Heart left ventricle (tissue), 16 donors: ENCODE measurements at places on chromosomes 11 and 22. TPM values are rescaled to one million over a fixed set of nuclear protein-coding genes. Genes with fewer than 3 reads are reported as not detected.

Gene MAJIN
- total RNA-seq, result not detected

Gene FZD4
- total RNA-seq, result 26.3 TPM

Gene GVQW3
- total RNA-seq, result 0.60 TPM

Gene CDHR5
- not detected for total RNA-seq

Gene PGAP2
- 31.7 TPM for total RNA-seq

DNA sequence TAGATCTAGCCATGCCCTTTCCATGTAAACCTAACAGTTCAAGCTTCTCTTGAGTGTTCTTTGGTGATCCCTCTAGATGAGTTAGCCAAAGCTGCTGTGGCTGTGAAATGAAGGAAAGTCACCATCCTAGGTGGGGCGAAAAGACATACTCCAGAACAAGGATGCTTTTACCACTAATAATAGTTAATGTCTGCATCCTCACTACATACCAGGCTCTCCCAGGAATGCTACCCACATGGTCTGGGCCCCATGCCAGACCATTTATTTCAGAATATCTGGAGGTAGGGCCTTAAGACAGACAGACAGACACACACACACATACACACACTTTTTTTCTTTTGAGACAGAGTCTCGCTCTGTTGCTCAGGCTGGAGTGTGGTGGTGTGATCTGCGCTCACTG lies 14.7 kb downstream of the ABTB2 start:
- no peak overlapping the region for H3K27ac ChIP-seq
- H3K4me3 ChIP-seq, result no peak overlapping the region
- no peaks in the 10 kb centered on the region for H3K27me3 ChIP-seq
- no peaks in the 10 kb centered on the region for H3K36me3 ChIP-seq

- peak overlapping the region; percentile 93 for H3K27ac ChIP-seq
- peak overlapping the region; percentile 30 for H3K4me3 ChIP-seq
- H3K27me3 ChIP-seq, result no peaks in the 10 kb centered on the region
- peaks cover 18% of the 10 kb centered on the region for H3K36me3 ChIP-seq
- H3K4me1 ChIP-seq, result peaks cover 32% of the 10 kb centered on the region
Measured at GRCh38 chr22:41217553-41218157, 12.5 kb downstream of the L3MBTL2 start.

DNA sequence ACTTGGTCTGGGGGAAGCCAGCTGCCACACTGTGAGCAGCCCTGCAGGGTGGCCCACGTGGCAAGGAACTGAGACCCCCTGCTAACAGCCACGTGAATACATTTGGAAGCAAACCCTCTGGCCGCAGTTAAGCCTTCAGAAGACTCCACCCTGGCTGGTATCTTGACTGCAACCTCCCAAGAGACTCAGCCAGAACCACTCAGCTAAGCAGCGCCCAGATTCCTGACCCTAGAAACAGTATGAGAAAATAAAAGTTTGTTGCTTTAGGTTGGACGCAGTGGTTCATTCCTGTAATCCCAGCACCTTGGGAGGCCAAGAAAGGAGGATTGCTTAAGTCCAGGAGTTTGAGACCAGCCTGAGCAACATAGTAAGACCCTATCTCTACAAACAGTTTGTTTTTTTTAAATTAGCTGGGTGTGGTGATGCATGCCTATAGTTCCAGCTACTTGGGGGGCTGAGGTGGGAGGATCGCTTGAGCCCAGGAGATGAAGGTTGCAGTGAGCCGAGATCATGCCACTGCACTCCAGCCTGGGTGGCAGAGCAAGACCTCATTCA lies 8.7 kb downstream of the ZMAT5 start:
- H3K36me3 ChIP-seq, result peaks cover 6% of the 10 kb centered on the region
- no peaks in the 10 kb centered on the region for H3K4me1 ChIP-seq
- no peak overlapping the region for H3K4me3 ChIP-seq
- DNase-seq, result no peak
- no peak overlapping the region for H3K27ac ChIP-seq

DNA sequence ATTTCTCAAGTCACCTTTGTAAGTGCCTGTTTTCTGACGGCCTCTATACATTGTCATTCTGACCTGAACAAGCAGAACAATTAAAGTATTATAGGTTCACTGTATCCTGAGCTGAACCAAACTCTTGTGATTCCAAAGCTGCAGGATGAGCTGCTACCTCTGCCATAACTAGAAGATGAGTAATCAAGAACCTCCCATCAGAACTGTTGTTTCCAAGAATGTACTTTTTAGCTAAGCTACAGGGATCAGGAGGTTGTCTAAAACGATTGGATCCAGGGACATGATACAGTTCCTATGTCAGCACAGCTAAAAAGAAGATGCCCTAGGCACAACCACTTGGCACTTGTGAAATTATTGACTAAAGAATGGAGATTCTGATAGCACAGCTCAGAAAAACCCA lies 288.4 kb upstream of the CCDC90B start:
- H3K4me3 ChIP-seq, result no peak overlapping the region
- no peak overlapping the region for H3K27ac ChIP-seq
- no peaks in the 10 kb centered on the region for H3K27me3 ChIP-seq
- no peaks in the 10 kb centered on the region for H3K36me3 ChIP-seq

- no peaks in the 10 kb centered on the region for H3K36me3 ChIP-seq
- H3K4me1 ChIP-seq, result peaks cover 9% of the 10 kb centered on the region
- peaks cover 6% of the 10 kb centered on the region for H3K27me3 ChIP-seq
- no peak for DNase-seq
Measured at GRCh38 chr11:33860926-33861325, 30.9 kb downstream of the LMO2 start.

DNA sequence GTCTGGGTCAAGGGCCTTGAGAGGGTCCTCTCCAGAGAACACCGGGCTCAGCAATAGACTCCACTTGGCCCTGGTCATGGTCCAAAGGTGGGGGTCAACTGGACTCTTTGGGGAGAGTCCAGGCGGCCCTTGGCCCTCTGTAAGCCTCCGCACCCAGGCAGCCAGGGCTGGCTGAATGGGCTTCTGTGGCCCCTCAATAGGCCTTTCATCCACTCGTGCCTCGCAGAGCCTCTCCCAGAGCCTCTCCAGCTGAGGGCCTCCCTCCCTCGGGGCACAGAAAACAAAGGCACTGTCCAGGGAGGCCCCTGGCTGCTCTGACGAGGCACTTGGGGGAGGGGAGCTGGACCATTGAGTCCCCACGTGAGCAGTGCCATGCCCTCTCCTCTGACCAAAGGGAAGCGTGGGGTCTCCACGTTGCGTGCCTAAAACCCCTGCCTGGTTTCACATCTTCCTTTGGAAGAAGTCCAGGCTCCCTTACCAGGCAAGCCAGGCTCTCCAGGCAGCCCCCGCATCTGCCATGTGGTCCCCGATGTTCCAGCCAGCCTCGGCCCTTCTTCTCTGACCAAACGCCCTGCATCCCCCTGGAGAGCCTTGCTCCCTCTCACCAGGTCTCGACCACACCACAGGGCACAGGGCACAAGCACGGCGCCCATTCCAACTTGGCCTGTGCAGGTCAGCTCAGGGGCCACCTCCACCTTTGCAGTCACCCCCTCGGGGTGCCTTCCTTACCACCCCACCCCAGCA lies 15.5 kb downstream of the KIAA0930 start:
- no peak for DNase-seq
- H3K36me3 ChIP-seq, result no peaks in the 10 kb centered on the region
- no peak overlapping the region for H3K27ac ChIP-seq
- no peaks in the 10 kb centered on the region for H3K4me1 ChIP-seq
- H3K27me3 ChIP-seq, result no peaks in the 10 kb centered on the region
- H3K4me3 ChIP-seq, result no peak overlapping the region

DNA sequence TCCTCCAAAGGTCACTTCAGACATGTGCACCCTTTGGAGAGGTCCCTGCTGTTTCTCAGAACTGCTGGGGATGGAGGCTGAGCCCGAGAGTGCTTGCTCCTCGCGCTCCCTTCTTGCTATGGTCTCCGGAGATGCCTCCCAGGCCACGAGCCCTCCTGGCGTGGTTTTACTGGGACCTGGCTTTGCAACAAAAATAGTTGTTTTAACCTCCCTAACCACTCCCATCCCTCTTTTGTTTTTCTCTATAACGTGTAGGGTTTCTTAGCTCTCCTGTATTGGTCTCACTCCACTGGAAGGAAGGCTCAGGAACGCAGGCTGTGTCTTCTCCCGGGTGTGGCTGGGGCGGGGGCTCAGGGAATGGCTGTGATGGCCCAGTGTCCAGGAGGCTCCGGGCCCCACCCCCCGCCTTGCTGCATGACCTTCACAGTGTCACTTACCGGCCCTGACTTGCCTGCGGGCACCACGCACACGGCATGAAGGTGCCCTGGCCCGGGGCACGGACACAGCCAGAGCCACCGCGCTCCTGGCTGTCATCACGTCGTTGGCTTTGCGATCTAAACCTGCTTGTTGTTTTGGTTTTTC lies 5.6 kb downstream of the PTDSS2 start:
- H3K27me3 ChIP-seq, result no peaks in the 10 kb centered on the region
- no peak for DNase-seq
- H3K36me3 ChIP-seq, result peaks cover 16% of the 10 kb centered on the region
- peak overlapping the region; percentile 72 for H3K27ac ChIP-seq
